CMK (cell line): ENCODE measurements at places on chromosomes 6 and 20.

DNA sequence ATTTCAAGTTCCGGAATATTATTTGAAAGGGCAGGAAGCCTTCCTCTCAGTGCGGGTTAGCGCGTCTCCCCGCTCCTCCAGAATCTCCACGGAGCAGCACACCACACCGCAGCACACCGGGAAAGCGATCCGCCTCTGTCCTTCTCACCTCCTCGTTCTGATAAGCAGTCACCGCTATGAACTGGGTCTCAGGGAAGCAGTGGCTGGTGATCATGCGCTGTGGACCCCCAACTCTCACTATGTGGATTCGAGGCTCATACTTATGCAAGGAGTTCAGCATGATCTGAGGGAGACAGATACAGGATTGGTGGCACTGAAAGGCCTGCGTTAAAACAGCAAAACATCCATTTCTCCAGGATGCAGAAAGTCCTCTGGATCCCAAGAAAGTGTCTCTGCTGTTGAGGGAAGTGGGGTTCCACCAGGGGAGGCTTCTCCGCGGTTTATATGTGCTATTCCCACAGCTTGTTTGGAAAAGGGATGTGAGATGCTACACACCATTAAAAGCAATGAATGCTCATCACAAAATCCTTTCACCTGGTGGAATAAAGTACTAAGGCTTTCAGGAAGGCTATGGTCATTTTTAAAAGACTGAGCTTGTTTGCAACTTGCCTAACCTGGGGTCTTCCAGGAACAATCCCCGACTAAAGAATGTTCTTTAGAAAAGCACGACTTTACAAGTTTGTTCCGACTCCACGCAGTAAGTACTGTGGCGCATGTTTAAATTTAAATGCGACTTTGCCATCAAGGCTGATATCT, 1.9 kb downstream of the TBXT start:
- DNase-seq, result no peak

DNA sequence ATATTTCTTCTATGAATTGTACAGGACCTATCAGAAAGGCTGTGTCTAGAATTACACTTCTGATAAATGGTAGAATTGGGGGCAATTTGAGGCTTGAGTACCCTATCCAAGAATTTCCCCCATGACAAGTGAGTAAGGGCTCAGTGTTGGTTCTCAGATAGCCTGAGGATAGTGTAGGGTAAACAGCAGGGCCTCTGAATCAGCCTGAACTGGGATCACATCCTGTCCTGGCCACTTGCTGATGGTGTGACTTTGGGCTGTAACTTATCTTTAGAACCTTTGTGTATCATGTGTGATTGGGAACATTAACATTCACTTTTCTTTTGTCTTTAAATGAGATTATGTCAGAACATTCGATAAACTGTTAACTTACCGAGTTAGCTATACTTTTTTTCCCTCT, 151.0 kb downstream of the CLIC5 start:
- DNase-seq, result no peak

DNA sequence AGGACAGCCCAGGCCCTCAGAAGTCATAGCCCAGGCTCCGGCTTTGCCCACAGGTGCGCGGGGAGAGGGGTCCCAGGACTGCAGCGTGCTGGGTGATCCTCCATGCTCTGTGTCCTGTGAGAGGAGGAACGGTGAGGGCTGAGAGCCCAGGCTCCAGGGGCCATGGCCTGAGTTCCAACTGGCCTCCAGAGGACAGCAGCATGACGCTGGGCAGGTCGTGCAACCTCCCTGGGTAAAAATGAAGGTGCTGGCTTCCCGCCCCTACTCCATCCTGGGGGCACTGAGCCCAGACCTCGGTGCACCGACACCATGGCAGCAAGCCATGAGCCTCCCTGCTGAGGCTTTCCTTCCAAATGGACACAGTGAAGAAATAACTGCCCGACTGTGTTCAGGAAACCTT, 305.4 kb downstream of the TAF4 start:
- no peak for DNase-seq

DNA sequence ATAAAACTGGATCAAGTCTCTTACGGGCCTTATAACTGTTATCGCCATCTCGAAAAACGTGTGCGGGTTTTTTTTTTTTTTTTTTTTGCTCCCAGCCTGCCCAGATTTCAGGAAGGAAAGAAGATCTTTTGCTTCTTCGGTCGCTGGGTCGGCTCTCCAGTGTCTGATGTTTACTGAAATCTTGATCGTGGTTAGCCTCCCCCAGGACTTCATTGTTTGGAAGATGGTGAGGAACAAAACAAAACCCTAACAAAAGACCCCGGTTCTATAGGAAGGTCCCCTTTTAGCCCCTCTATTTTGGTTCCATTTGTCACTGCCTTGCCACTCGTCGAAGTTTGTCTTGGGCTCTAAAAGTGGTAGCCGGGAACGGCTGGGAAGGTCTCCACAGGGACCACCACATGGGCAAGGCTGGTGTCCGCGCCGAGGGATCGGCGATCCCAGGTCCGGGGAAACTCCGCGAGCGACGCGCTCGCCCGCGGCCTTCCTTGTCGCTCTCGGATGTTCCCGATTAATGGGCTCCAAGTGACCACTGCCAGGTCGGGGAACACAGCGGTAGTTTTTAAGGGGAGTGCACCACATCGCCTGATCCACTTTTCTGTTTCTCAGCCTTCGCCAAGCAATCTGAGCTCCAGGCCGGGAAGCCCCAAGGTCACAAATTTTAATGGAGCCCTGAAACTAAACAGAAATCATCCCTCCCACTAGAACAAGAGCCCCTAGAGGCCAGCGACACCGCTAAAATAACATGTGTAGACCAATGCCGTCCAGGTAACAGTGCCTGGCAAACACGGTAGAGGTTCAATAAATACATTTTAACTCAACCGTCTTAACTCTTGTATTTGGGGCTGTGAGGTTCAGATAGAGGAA, 27.0 kb downstream of the TRIM27 start:
- no peak for DNase-seq

- no peak for DNase-seq
Observed at GRCh38 chr6:16969699-16970655, 131.9 kb upstream of the STMND1 start.

GRCh38 chr6:167111597-167111996, 11.3 kb upstream of the CCR6 start:
- DNase-seq, result no peak

DNA sequence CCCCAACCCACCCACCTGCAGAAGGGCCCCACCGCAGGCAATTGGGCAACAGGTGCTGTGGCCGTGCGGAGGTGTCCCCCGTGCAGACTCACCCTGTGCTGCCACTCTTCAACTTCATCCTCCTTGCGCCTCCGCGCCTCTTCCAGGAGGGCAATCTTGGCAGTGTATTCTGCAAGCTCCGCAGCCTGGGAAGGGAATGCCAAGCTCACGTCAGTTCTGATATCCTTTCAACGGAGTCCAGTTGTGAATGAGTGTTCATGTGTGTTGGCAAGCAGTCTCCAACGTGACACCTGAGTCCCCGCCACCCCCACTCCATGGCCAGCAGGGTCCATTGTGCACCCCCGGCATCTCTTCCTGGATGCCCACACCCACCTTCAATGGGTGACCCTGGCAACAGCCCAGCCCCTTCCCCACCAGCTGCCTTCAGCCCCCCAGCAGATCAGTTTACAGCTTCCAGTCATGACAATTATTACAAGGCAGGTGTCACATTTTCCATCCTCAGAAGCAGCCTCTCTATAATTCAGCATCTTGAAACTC, 49.9 kb downstream of the EZR start:
- no peak for DNase-seq

DNA sequence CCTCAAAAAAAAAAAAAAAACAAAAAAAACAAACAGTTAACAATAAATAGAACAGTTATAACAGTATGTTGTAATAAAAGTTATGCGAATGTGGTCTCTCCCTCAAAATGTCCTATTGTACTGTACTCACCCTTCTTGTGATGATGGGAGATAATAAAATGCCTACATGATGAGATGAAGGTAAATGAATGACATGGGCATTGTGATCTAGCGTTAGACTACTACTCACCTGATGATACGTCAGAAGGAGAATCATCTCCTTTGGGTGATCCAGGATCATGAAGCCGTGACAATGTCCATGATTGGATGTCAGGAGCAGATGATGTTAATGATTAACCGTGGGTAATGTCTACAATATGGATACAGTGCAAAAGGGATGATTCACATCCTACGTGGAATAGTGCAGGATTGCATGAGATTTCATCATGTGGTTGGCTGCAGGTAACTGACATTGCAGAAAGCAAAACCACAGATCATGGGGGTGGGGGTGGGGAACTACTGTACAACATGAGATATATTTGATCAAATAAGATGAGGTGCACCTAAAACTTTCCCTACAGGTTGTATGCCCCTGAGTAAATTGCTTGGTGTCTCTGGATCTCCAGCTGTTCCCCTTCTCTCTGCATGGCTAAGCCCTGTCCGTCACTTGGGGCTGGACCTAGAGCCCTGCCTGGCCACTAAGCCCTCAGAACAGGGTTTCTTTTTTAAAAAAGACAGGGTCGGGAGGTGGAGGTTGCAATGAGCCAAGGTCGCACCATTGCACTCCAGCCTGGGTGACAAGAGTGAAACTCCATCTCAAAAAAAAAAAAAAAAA, 6.2 kb upstream of the RBCK1 start:
- DNase-seq, result no peak

GRCh38 chr6:41767112-41767833, 12.4 kb downstream of the FRS3 start:
- peak; percentile 73 for DNase-seq

DNA sequence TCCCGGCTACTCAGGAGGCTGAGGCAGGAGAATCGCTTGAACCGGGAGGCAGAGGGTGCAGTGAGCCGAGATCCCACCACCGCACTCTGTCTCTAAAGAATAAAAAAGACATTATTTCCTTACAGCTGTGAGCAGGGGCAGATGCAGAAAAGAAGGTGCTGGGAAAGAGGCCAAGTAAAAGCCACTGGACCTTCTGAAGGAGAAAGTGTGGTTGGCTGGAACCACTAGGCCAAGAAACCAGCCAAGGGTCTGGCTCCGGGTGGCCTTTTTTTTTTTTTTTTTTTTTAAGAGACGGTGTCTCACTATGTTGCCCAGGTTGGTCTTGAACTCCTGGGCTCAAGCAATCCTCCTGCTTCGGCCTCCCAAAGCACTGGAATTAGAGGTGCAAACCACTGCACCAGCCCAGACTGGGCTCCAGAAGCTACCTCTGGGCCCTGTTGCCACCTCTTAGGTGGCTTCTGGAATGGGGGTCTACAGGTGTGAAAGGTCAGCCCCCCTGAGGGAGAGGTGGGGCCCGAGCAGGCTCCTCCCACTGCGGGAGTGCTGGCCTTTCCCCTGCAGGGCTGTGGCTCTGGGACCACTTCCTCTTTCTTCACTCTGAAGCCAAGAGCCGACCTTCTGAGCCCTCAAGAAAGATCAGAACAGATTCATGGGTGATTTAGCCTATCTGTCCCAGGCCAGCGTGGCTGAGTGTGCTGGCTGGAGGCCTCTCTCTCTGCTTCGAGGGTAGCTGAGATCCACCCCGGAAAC, at the start of gene FGD2:
FGD2 (plus strand) TSS at position 595 of the 750 bp plus-strand sequence. CDS start 163 bp downstream, outside the sequence.
- DNase-seq, result peak; percentile 34

- peak; percentile 59 for DNase-seq
Observed at GRCh38 chr20:36604952-36605398, 604 bp upstream of the RAB5IF start.

DNA sequence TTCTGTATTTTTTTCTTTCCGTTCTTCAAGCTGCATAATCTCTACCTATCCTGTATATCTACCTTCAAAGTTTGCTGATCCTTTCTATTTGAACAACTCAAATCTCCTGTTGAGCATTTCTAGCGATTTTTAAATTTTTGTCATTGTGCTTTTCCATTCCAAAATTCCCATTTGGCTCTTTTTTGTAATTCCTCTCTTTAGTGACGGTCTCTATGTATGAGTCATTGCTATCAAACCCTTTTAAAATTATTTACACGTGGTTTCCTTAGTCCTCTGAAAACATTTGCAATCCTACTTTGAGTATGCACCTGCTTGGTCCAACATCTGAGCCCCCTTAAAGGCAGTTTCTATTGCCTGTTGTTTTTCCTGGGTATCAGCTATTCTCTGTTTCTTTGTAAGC, 100.5 kb upstream of the FOXC1 start:
- DNase-seq, result no peak

GRCh38 chr20:63443606-63444395, 28.7 kb downstream of the KCNQ2 start:
- no peak for DNase-seq

- no peak for DNase-seq
Observed at GRCh38 chr20:50909413-50909812, 21.8 kb downstream of the ADNP start.

DNA sequence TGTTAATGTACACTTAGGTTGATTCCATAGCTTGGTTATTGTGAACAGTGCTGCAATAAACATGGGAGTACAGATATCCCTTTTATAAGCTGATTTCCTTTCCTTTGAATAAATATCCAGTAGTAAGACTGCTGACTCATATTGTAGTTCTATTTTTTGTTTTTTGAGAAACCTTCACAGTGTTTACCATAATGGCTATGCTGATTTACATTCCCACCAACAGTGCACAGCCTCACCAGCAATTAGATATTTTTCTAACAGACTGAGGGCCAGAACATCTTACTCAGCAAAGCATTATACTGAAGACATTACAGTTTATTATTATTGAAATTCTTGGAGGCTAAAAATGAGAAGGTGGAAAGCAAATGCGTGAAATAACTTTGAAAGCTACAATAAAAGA, 187.3 kb upstream of the HEY2 start:
- DNase-seq, result no peak

- no peak for DNase-seq
Observed at GRCh38 chr6:110672122-110672521, 143.1 kb downstream of the CDK19 start.

DNA sequence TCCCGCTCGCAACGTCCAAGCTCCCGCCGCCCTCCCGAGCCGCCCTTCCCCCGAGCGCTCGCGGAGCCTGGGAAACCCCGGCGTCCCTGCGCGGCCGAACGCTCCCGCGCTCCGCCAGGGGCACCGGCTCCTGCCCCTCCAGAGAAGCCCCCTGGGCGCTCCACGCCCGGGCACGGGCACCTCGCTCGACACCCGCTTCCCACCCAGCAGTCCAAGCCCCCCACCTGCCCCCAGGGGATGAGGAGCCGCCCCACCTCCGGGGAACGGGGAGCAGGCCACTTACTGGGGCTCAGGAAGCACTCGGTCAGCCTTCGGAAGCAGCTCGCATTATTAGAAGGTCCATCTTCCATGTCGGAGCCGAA, 1.4 kb downstream of the PDE10A start:
- DNase-seq, result no peak

DNA sequence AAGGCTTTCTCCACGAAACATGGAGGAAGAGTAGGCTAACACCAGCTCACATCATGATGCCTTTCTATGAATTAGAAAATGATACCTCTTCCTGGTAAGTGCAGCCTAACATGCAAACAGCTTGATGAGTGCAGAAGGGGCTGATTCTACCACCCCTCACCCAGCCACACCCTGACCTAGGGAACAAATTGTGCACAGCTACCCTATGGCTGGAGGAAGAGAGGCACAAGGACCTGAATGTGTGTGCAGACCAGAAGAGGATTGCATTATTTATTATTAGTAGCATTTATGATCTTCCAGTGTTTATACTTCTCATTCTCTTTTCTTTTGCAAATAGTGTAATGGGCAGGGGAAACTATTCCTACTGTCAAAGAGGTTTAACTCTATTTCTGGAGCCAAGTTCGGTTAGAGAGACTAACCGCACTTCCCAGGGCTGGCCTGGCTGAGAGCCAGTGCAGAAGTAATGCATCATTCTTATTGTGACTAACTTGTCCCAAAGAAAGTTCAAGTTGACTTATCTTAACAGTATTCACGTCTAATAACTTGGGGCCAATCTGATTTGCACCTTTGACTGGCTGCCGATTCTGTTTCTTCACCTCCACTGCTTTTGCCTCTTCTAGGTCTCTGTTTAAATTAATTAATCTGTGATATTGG, 237.5 kb downstream of the CD83 start:
- DNase-seq, result no peak

- DNase-seq, result no peak
Observed at GRCh38 chr6:62492192-62492822, 206.3 kb upstream of the KHDRBS2 start.
